ENCODE measurements at places on chromosomes 3 and 15. TPM values are rescaled to one million over a fixed set of nuclear protein-coding genes. Genes with fewer than 3 reads are reported as not detected.

Gene LSG1
- total RNA-seq = 30.1 TPM

Gene MTMR10
- 14.5 TPM for total RNA-seq

Gene FSIP1
- not detected for total RNA-seq

Gene FGD5
- total RNA-seq = 7.8 TPM

Gene OSBPL10
- total RNA-seq = 27.0 TPM

Gene GRAMD2A
- 0.26 TPM for total RNA-seq

Gene ZIC1
- not detected for total RNA-seq

Gene RFX7
- total RNA-seq = 5.4 TPM
